Globus pallidus (tissue), 1 donor: ENCODE measurements at places on chromosomes 11 and 22.

GRCh38 chr11:79050786-79051185 lies 390.0 kb downstream of the TENM4 start:
- no peak for DNase-seq

- no peak for DNase-seq
These were observed 158.6 kb downstream of the KIRREL3 start for GRCh38 chr11:126841999-126842398.

- no peak for DNase-seq
These were observed 56.7 kb downstream of the AMBRA1 start for GRCh38 chr11:46537121-46537520.

- DNase-seq: no peak
These were observed 12.0 kb downstream of the TRIOBP start for GRCh38 chr22:37708580-37709444.

- DNase-seq: no peak
These were observed at the start of gene INS for GRCh38 chr11:2160736-2161259. INS (minus strand) TSS chr11:2161209; CDS start chr11:2160971, 238 bp downstream.

DNA sequence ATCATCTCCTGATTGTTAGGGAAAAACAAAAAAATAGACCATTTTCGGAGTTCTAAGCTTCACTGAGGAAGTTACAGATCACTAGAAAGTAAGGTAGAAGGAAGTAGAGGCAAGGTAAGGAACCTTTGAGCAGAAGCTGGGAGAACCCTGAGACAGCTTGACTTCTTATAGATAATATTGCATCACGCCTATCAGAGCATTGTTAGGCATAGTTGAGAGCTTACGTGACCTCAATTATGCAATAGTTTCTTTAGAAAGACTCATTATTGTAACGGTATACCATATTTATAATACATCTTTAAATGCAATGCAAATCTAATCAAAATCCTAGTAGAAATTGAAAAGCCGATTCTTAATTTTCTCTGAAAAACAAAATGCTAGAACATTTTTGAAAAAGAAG lies 4.9 kb downstream of the TBRG1 start:
- DNase-seq: no peak

GRCh38 chr11:33733980-33734379 lies 2.2 kb downstream of the CD59 start:
- DNase-seq: no peak
